M059J (cell line): ENCODE measurements at places on chromosomes 3 and 15.

GRCh38 chr15:56821721-56822425 lies 88.6 kb upstream of the ZNF280D start:
- peak; percentile 59 for DNase-seq

GRCh38 chr15:67100124-67100791 lies 34.9 kb downstream of the SMAD3 start:
- DNase-seq: peak; percentile 46

DNA sequence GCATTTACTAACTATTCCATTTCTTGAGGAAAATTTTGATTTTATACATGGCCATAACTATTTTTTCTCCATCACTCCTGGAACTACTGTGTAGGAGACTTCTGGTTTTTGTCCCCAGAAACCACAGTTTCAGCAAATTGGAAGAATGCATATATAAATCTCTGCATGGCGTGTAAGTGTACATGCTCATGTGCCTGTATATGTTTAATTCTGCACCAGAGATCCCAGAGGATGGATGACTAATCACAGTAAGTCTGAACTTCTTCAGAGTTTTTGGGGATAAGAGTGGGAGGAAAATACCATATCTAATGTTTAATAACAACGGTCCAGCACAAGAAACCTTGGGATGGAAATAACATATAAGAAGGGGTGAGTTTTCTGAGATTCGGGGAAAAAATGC lies 10.9 kb upstream of the COL6A6 start:
- DNase-seq: no peak

- no peak for DNase-seq
These were observed 1.9 kb downstream of the BCL2A1 start for GRCh38 chr15:79969146-79969545.

DNA sequence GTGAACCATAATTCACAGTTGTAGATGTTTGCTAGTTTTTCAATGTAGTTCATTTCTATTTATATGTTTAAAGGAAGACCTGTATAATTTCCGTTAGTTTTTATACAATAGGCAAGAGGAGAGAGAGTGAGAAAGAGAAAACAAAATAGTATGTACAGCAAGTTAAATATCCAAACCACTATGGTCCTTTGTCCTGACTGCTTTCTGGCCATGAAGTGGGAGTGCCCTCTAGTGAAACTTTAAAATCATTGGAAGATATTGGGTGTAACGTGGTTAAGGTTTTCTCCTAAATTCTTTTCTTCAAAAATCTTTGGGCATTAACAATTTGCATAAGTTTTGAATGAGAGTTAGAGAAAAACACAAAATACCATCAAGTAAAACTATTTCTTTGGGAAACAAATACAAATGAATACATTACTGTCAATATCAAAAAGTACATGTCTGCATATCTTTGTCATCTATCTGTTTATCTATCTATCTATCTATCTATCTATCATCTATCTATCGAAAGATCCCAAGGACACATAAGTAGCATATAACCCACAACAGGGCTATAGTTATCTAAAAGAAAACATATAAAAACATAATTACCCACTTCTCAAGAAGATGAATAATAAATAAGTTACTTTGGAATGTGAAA lies 534.6 kb upstream of the ATP11B start:
- peak; percentile 63 for DNase-seq

DNA sequence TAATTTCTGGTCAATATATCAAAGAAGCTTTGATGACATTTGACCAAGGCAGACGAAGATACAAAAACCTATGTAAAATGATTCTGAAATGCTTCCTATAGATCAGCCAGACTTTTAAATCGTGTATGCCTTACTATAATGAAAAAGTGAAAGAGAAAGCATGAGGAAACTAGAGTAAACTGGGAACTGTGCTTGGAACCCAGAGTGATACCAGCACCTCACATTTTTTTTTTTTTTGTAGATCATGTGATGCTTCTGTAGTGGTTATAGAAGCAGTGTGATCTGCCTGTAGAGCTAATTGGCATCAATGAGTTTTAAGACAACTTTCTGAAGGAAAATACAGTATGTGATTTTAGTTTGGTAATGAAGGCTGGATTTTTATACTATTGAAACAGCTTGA lies 150.7 kb downstream of the NLGN1 start:
- peak; percentile 44 for DNase-seq

DNA sequence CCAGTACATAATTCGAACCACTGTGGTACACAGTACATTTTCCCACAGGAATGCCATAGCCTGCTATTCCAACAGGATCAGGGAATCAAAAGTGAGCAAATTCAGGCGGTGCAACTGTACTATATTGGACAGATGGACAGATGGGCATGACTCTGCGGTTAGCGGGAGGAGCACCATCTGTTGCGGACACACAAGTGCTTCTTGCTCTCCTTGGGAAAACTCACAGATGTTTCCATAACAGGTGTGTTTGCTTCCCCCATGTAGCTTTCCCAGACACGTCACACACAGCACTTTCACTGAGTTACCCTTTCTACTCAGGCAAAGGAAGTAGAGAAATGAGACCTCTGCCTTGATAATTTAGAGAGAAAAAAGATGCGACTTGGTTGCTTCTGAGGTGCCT lies 325.1 kb upstream of the THBS1 start:
- no peak for DNase-seq

- DNase-seq: no peak
These were observed 382.4 kb upstream of the GBE1 start for GRCh38 chr3:82143661-82144412.

- no peak for DNase-seq
These were observed 635.6 kb upstream of the TBL1XR1 start for GRCh38 chr3:177832880-177833279.

DNA sequence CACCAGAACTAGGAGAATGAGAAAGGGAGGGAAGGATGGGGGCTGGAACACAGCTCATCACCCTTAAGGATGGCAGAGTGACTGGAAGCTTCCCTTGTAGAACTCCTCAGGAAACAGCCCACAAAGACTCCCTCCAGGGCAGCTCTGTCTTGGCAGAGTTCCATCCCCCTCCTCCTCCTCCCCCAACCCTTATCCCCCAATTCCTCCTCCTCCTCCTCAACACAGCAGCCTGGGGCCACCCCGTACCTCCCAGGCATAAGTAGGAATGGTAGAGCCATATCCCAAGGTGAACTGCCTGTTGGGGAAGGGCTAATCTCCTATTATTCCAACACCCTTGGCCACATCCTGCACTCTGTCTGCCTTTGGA lies 38.8 kb downstream of the ADCY5 start:
- DNase-seq: no peak

DNA sequence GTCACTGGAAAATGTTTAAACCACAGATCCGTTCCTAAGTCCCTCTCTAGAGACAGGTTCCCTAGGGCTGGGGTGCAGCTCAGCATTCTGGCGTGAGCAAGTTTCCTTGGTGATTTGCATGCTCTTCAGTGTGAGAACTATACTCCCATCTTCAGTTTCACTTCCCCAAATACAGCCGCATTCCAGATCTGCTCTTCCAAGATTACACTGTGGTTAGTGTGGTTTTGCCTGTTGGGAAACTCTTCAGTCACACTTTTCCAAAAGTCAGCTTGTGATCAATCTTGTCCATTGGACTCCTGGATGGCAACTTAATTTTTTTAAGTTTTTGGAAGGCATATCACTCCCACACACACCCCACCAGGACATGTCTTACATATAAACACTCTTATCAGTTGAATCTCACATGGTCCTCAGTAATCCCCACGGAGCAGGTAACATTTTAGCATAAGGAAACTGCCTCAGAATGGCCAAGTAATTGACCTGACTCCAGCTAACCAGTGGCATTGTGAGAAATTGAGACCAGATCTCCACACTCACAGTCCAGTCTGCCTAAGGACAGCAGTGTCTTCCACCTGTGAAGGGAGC lies 33.5 kb upstream of the PTPN23 start:
- DNase-seq: peak; percentile 63

GRCh38 chr3:120506076-120506827 lies 55.5 kb upstream of the FSTL1 start:
- peak; percentile 44 for DNase-seq

DNA sequence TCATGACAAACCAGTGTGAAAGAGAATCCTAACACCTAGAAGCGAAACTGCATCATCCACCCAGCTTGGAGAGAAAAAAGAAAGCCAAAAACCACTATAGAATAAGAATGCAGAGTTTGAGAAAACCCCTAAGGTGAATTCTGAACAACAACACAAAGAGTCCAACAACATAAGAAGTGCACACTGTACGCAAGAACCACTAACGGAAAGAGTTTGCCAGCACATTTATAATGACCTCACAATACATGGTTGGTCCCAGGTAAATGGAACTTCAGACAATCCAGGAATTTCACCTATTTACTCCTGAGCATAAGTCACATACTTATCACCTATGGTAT lies 128.3 kb upstream of the BHLHE40 start:
- DNase-seq: no peak

DNA sequence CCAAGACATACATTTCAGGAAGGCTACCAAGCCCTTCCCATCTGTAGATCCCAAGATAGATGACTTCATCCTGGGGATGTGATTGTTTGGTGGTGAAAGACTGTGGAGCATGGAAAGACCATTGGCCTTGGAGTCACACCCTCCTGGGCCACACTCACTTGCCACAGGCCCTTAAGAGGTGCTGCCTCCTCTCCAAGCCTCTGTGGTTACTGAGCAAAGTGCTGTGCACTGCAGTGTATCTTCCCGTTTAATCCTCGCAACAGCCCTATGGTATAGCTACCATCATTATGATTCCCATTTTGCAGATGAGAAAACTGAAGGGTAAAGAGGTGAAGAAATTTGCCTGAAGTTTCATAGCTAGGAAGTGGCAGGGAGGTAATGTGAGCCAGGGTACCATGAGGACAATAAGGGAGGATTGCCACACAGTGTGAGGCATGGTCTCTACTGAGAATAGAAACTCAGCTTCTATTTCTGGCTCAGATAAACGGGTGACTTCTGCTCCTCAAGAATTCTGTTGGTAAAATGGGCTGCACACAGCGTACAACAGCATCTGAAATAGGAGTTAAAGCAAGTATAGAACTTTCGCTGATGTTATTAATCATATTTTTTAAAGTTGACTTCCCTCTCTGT lies 23.9 kb upstream of the RHO start:
- no peak for DNase-seq

- DNase-seq: no peak
These were observed 13.9 kb upstream of the APH1B start for GRCh38 chr15:63263519-63263918.

DNA sequence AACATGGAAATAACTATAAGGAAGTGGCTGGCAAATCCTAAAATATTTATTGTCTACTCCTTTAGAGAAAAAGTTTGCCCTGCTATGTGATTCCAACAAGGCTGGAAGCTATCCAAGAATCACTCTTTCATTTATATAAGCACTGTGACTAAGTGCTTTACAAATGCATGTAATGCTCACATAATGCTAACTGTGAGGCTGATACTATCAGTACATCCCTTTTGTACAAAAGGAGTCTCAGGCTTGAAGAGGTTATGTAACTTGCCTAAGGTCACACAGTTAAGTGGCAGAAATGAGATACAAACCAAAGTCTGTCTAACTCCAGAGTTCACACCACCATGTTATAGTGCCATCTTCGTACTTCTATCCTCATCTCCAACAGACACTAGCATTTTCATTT lies 17.0 kb downstream of the TOPBP1 start:
- DNase-seq: peak; percentile 89

GRCh38 chr3:28667646-28668621 lies 319.3 kb upstream of the AZI2 start:
- DNase-seq: peak; percentile 45

DNA sequence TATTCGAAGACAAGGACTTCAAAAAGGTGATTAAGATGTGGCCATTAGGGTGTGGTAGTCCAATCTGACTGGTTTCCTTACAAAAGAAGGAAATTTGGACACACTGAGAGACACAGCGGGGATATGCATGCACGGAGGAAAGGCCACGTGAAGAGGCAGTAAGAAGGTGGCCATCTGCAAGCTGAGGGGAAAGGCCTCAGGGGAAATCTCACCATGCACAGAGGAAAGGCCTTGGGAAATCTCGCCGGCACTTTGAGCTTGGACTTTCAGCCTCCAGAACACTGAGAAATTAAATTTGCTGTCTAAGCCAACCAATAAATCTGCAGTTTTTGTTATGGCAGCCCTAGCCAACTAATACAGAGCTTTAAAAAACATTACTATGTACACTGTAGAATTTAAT lies 78.8 kb downstream of the DLG1 start:
- DNase-seq: no peak

DNA sequence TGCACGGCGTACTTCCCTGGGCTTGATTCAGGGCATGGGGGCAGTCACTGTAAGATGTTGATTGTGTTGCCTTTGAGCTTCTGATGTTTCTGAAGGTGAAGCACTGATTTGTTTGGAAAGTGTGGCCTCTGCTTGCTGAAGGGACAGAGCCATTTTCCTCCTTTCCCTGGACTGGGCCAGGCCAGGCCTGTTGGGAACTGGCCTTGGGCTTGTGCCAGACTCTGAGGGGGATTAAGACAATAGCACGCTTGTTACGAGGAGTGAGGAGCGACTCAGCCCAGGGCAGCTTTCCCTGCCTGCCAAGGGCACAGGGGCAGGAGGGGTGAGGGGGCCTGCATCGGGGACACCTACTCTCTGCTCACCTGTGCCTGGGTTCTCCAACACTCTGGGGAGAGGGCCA lies 42.9 kb downstream of the LINGO1 start:
- no peak for DNase-seq

- DNase-seq: peak; percentile 25
These were observed 62.8 kb downstream of the PEX5L start for GRCh38 chr3:179973931-179974361.

GRCh38 chr15:96049766-96050165 lies 280.7 kb upstream of the NR2F2 start:
- DNase-seq: no peak

DNA sequence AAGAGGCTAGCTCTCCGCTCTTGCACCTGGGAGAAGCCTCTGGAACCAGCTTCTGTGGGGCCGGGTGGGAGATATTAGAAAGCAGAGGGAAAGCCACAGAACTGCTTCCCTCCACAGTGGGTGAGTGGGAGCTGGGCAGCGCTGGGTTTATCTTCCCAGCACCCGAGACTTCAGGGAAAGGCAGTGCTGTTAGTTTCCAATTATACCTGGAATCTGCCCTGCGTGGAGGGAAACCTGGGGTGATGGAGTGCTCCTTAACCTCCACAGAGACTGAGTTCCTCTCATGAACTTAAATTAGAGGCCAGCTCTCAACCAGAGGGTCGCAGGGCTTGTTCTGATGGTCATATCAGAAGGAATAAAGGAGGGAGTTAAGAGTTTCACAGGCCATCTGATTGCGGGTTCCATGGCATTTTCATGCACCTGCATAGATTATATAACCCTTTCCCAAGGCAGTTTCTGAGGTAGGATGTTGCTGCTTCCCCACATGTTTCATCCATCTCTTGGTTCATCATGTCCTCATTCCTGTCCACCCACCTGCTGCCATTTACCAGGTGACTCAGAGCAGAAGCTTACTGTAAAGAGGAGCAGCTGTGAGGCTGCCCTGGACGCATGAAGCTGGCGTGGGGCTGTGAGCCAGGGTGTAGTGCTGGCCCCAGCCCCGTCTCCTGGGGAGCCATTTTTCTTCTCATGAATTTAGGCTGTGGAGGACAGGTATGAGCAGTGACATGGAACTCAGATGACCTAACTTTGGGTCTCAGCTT lies 42.5 kb downstream of the CA12 start:
- DNase-seq: no peak

DNA sequence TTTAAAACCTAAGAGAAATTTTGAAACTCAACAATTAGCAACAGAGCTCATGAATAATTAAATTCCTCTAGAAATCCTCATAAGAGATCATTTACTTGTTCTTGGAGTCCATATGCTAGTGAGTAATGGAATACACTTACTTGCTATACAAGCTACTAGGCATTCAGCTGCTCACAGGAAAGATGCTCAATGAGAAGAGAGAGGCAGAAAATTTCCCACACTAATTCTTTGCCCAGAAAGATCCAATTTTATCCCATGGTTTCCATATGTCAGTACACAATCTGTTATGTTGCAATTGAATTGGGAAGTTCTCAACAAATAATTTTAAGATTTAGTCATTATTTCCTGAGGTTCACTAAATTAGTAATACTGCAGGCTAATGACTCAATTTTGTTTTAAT lies 310.4 kb downstream of the RYR3 start:
- no peak for DNase-seq
